ENCODE measurements at places on chromosomes 5 and 9.

GRCh38 chr5:96930058-96930457 lies 5.8 kb upstream of the LNPEP start:
- DNase-seq = no peak

DNA sequence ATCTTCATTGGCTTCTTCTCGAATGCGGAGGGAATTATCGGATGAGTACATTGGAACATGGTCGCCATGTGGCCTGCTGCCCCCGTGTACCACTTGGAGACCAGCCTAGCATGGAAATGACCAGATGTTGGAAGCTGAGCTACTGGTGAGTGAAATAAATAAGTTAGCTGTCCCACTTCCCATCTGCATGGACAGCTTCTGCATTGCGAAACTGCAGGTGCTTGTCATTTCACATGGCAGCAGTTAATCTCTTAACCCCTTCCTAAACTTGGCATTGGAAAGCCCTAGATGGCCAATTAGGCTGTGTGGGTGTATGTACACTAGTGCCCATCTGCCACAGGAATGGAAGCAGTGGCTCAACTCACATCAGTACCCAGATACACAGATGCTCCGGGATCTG lies 246.6 kb upstream of the IL12B start:
- no peak for DNase-seq

DNA sequence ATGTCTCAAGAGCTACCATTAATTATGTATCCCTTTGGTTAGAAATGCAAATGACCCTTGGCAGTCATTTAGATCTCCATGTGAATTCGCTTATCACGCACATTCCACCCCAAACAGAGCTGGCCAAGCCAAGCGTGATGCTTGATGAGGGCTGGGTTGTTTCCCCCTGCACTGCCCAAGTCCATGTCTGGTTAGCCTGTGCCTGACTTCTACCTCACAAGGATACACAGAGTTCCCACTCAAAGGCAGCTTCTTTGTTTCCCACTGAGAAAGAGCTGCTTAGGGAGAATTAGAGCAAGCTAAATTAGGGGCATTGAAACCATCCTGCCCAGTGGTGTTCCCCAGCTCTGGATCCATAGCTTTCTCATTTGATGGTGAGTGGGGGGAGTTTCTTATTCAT lies 87.2 kb downstream of the FSTL4 start:
- DNase-seq = no peak

DNA sequence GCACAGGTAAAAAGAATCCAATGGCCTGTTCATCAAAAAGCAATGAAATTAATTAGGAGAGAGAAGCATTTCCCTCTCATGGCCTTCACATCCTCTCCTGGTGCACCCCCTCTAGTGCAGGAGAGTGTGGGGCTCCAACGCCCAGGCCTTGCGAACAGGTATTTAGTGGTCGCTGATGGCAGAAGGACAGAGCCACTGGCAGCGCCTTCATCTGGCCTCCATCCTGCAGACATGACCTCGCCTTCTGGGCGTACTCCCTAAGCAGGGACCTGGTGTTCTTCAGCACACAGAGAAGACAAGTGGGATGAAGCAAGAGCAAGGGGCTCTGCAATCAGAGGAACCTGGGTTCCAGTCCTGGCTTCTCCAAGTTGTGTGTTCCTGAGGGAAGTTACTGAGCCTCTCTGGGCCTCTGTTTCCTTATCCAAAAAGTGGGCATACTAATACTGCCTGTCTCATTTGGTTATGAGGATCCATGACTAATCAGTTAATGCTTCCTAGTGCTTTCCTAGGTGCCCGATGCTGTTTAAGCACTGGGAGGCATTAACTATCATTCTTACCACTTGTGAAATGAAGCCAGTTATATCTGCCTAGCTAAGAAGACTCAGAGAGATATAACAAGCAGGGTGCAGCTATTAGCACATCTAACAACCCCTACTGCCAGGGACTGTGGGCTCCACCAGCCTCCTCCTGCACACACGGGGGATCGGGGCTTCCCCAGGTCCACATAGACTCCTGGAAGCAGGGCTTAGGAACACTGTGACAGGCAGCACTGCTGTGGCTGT lies 77.3 kb downstream of the SEMA4D start:
- DNase-seq = no peak

DNA sequence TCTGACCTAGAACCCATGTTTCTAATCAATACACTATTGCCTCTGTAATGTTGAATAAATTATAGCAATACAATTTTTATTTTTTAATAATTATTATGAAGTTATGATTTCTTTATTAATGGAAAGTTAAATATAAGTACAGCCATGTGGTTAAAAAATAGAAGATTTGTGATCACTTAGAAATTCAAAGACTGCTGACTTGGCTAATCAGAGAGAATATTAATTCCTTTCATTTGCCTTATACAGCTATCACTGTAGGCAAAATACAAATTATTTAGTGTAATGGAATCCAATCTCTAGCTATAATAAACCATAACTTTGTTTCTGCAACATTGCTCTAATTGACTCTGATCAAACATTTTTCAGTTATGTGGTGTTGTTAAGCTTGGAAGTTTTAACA lies 255.0 kb upstream of the TAS2R1 start:
- no peak for DNase-seq

GRCh38 chr9:36018891-36019720 lies 17.6 kb upstream of the RECK start:
- no peak for DNase-seq

GRCh38 chr5:116144103-116144502 lies 59.3 kb downstream of the COMMD10 start:
- DNase-seq = no peak

DNA sequence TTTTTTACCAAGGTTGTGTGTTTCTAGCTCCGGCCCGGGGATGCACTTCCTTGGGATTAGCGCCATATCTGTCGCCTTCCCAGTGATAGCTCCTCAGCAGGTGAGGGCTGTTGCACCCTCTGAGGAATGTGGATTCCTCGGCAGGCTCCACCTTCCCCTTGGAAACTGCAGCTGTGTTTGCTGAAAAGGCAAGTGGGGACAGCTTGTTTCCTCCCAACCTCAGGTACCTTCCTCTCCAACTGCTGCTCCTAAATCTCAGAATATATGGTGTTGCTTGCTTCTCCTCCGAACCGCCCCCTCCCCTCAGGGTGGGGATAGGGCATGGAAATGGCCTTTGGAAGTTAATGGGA lies 1.3 kb downstream of the SLC1A1 start:
- no peak for DNase-seq

- DNase-seq = no peak
These were observed 357.8 kb downstream of the NFIB start for GRCh38 chr9:13956107-13956506.

GRCh38 chr5:126846344-126846743 lies 69.4 kb downstream of the LMNB1 start:
- DNase-seq = no peak

GRCh38 chr9:89702401-89702800 lies 97.6 kb downstream of the GADD45G start:
- DNase-seq = no peak

GRCh38 chr5:9888501-9888901 lies 258.4 kb upstream of the TAS2R1 start:
- no peak for DNase-seq

DNA sequence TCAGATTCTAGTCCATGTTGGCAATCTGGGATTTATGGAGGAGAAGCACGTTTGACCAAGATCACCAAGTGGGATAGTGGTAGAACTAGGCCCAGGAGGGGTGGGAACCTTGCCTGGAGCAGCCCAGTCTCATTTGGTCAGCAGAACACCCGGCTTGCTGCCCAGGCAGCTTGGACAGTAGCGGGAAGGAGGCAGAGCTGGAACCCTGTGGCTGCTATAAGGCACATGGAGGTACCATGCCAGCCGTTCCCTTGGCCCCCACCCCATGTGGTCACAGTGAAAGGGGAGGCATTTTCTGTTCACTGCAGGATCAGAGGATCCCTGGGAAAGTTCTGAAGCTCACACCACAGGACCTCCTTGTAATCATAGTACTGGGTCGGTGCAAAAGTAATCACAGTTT lies 75.4 kb upstream of the ORM1 start:
- no peak for DNase-seq

- no peak for DNase-seq
These were observed 1435.7 kb downstream of the MAT2B start for GRCh38 chr5:164941132-164941531.

DNA sequence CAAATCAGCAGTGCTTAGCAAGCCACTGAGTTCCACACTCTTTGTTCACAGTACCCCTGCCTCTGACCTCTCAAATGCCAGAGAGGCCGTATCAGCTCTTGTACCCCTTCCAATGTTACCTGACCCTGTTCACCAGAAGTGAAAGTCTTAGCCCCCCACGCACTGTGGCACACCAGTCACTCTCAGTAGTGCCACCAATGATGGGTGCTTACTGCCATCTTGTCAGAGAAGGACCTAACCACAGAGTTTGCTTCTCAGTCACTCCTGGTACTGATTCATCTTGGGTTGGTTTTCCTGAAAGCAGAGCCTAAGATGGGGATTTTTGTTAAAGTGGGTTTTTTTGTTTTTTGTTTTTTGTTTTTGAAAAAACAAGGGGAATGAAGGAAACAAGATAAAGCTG lies 28.8 kb upstream of the PANK3 start:
- DNase-seq = no peak

DNA sequence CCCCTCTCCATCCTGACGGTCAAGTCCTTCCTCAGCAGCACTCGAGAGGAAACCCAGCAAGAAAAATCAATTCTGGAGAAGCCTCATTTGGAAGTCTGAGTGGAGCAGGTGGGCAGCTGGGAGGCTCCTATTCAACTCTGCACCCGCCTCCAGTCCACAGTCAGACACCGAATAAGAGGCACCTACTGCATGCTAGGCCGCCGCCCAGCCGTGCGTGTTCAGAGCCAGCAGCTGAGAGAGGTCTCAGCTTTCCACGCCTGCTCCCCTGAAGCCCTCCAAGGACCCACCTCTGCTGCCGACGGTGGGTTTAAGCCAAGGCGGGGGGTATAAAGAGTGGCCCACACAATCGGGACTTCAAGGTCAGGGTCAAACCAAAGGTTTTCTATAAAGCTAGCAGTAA lies 41.9 kb downstream of the VAV2 start:
- DNase-seq = no peak

GRCh38 chr9:22208846-22209585 lies 199.9 kb upstream of the CDKN2B start:
- DNase-seq = no peak

GRCh38 chr9:131402738-131403492 lies 9.0 kb downstream of the PRRC2B start:
- peak; percentile 92 for DNase-seq

- no peak for DNase-seq
These were observed 405.0 kb downstream of the ENC1 start for GRCh38 chr5:74235552-74235951.

GRCh38 chr5:39518516-39518915 lies 93.7 kb upstream of the DAB2 start:
- DNase-seq = no peak

DNA sequence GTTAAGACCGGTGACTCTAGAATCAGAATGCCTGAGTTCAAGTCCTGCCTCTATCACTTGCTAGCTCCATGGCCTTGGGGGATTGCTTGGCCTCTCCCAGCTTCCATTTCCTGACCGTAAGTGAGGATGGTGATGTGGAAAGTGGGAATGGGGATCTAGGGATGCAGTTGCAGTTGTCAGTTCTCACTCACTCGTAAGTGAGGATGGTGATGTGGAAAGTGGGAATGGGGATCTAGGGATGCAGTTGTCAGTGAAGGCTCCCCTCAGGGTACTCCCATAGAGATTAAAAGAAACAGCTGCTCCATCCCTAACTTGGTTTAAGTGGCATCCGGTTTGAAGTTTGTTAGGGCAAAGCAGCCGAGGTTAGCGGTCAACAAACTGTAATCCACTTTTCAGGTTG lies 3.0 kb upstream of the IL9 start:
- DNase-seq = no peak

- no peak for DNase-seq
These were observed 97.0 kb downstream of the HINT1 start for GRCh38 chr5:131068076-131068475.

DNA sequence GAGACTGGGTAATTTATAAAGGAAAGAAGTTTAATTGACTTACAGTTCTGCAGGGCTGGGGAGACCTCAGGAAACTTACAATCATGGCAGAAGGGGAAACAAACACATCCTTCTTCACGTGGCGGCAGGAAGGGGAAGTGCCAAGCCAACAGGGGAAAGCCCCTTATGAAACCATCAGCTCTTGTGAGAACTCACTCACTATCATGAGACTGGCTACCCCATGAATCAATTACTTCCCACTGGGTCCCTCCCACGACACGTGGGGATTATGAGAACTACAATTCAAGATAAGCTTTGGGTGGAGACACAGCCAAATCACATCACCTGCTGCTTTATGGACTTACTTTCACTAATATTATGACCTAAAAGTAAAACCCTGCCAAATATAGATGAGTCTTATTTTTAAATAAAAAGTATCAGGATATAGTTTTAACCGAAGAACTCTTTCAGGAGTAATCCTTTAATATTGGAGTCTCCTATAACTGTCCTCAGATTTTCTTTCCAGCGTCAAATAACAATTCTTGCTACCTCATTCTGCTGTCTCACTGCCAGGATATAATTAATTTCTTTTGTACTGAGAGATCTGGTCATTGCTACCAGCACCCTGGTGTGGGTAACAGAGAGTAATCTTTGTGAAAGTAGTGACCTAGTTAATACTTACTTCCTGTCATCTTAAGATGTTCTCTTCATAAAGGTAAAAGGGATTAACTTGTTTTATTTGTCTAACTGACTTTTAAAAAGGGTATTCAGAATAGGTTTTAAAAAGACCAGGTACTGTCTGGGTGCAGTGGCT lies 68.6 kb downstream of the NLN start:
- no peak for DNase-seq

- no peak for DNase-seq
These were observed 9.6 kb downstream of the LAMC3 start for GRCh38 chr9:131018621-131019020.

GRCh38 chr9:21961569-21961968 lies 32.6 kb downstream of the CDKN2A start:
- no peak for DNase-seq

- peak; percentile 77 for DNase-seq
These were observed 1.2 kb downstream of the LOX start for GRCh38 chr5:122076669-122077365.

Measured in tibial nerve (tissue), 4 donors.